ENCODE measurements at places on chromosomes 1 and 21.

DNA sequence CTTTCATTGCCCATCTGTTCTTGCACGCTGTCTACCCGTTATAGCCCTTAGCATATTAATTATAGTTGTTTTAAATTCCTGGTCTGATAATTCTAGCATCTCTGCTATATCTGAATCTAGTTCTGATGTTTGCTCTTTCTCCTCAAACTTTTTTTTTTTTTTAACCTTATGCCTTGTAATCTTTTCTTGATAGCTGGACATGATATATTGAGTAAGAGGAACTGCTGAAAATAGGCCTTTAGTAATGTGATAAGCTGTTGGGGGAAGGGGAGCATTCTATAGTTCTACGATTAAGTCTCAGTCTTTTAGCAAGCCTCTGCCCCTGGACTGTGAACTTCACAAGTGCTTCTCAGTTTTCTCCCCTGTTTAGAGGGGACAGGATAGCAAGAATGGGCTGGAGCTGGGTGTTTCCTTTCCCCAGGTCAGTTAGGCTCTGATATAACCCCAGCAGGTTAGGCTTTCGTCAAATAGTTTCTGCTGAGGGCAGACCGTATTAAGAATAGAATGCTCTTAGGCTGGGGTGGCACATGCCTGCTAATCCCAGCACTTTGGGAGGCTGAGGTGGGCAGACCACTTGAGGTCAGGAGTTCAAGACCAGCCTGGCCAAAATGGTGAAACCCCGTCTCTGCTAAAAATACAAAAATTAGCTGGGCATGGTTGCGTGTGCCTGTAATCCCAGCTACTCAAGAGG lies 62.2 kb downstream of the ZFYVE9 start:
- no peak for DNase-seq

DNA sequence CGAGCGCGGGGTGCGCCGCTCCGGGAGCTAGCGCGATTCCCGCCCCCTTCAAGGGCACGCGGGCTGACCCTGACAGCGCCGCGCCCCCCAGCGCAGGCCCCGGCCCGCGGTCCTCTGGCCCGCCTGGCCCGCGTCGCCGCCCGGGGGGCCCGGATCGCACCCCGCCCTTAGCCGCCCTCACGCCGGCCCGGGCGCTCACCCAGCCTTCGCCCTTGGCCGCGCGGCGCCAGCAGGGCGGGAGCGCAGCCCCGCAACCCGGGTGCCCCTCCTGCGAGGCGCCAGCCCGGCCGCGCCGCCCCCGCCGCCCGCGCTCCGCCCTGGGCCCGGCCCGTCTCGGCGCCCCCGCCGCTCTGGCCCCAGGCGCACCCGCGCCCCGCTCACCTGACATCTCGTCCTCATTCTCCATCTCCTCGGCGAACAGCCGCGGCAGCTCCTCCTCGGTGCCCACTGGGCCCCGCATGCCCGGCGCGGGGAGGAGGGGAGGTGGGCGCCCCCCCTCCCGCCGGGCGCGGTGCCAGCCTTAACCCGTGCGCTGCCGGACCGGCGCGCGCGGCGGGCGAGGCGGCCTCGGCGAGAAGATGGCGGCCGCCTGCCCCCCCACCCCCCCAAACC lies 451 bp downstream of the CHD5 start:
- no peak for DNase-seq

- peak; percentile 41 for DNase-seq
Measured at GRCh38 chr21:15014221-15014620, 50.6 kb downstream of the NRIP1 start.

DNA sequence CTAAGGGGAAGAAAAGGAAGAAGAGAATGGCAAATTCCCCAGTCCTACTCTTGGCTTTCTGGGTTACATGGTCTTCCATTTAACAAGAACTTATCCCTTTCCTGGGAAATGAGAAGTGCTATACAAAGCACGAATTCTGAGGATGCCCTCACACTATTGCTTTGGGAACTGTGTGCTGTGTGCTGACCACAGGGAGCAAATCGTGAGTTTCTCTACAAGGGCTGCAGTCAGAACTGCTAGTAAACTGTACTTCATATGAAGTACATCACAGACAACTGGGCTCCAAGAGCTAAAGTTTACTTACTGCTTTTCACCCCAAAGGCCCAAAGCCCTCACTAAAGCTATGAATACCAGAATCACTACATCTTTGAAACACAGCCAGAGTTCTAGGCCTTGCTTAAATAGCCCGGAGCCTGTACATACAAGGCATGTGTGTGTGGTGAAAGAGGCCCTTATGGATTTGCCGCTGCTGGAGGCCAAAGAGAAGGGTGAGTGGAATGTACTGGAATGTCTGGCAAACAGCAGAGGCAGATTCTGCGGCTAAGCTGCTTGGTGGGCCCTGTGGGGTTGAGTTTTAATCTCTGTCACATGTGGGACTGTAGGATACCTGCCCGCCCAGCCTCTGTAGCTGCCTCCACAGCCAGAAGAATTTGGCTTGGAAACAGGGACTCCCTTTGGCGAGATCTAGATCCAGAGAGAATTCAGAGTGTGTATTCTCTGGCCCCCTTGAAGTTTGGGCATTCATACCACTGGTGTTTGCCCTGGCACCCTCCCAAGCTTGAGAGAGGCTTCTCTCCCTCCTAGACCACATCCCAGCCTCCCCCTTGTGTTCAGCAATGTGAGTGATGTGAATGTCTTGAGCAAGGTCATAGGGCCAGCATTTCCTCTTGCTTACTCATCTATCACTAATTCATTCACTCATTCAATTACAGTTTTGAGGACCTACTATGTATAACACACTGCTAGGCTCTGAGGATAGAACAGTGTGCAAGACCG lies 21.9 kb upstream of the TRIM67 start:
- DNase-seq, result peak; percentile 99

- DNase-seq, result no peak
Measured at GRCh38 chr1:211925016-211925415, 94.5 kb upstream of the LPGAT1 start.

GRCh38 chr1:53634571-53634979 lies 104.4 kb downstream of the GLIS1 start:
- DNase-seq, result no peak

GRCh38 chr1:18005238-18005637 lies 102.4 kb upstream of the IGSF21 start:
- no peak for DNase-seq

GRCh38 chr1:45134461-45134873 lies 71.9 kb downstream of the ZSWIM5 start:
- DNase-seq, result no peak

- DNase-seq, result no peak
Measured at GRCh38 chr1:174693085-174693484, 245.3 kb downstream of the GPR52 start.
